Epithelial cell of esophagus (primary cell): ENCODE measurements at places on chromosomes 7 and 10.

GRCh38 chr10:42970451-42971250 lies 106.2 kb upstream of the RET start:
- DNase-seq = no peak

DNA sequence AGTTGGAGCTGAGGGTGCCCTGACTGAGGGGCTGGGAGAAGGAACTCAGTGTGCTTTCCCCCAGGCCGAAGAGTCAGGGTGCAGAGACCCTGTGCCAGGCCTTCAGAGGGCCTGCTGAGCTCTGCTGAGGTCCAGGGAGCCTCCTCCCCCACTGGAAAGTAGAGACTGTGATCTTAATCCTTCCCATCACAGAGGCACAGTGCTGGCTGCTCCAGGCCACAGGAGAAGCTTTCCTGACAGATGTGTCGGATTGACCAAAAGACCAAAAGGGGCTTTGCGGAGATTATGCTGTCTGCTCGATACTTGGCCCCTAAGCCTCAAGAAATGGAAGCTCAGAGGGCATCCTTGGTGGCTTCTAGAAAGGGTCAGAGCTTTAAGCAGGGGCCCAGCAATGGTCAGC lies 32.9 kb upstream of the BTRC start:
- DNase-seq = no peak

DNA sequence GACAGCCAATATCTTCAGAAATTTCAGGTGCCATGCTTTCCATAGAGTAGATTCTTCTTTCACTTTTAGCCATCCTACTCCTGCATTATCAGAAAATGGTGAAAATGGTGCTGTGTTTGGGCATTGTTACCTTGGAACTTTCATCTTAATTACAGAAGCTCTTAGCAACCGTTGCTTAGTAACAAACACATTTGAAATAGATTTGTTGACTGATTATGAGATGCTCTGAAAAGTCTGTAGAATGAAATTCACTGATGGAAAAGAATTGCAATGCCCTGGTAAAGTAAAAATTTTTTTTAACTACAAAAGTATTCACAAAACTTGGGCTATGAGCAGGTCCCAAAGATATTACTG lies 249.3 kb upstream of the NEBL start:
- DNase-seq = no peak

DNA sequence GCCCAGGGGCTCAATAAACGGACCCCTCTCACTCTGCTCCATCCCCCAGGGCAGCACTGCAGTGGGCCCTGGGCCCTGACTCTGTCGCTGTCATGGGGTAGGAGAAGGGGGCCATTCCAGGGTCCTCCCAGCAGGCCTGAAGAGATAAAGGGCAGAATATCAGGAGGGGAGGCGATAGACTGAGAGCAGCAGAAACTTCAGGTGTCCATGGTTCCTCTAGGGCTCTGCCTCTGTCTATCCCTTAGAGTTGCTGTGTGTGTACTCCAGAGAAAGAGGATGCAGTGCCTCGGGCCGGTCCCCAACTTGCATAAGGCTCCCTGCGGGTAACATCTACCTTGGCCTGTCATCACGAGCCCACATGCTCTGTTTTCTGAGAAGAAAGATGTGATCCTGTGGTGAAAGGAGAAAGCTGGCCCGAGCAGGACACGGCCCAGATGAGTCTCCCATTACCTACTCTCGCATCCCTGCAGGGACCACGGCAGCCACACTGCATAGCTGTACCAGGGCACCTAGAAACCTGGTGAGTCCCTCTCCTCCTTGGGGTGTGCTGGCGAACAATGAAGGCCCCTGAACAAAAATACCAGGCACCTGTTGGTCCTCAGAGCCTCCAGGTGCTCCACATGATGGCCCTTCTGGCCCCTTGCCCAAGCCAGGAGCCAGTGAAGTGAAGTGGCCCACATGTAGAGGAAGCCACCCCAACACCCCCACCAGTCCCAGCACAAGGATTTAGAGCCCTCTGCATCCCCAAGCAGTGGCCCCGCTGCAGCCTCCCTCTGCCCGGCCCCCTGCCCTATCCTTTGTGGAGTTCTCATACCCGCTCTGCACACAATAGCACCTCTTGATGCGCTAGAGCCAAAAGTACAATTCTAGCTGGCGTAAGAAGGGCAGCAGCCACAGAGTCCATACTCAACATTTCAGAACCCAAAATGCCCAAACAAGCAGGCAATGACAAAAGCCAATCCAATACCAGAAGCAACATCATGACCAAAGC lies 106.8 kb downstream of the ARHGAP22 start:
- DNase-seq = no peak

DNA sequence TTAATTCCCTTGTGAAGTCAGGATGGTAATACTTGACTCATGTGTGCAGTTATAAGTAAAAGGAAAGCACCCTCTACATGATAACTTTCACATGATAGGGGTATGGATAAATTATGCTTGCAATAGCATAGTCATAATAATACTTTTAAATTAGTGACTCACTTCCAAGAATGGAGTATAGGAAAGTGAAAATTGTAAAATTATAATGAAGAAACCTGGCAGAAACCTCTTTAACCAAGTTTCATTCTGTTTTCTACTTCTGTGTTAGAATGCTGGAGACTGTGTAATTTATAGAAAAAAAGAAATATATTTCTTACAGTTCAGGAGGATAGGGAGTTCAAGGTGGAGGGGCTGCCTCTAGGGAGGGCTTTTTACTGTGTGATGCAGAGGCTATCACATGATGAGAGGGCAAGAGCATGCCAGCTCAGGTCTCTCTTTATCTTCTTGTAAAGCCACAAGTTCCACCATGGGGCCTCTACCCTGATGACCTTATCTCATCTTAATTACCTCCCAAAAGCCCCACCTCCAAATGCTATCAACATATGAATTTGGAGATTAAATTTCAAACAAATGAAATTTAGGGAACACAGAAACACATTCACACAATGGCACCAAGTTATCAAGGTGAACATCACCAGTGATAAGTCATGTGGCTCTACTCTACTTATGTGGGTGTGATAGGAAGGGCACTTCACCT lies 43.2 kb downstream of the HDAC9 start:
- no peak for DNase-seq

- no peak for DNase-seq
Measured at GRCh38 chr7:45585628-45586027, 11.5 kb downstream of the ADCY1 start.

- peak; percentile 15 for DNase-seq
Measured at GRCh38 chr10:30940256-30940655, 91.4 kb downstream of the ZNF438 start.

DNA sequence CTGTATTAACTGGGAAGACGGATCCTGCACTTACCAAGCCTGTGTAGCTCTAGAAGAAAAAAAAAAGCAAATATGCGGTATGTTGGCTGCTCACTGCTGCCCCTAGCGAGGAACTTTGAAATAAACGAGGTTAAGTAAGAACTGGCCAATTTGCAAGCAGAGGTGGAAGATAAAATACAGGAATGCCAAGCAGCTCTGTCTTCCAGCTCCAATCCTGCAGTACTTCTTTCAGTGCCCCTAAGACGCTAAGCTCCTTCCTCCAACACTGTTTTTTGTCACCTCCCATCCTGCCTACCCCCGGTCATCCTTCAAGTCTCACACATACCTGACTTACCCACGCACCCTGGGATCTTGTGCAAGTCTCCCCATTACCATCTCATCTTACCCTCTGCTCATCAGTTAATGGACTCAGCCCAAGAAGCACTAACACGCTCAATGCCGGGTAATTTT lies 809 bp downstream of the C10orf143 start:
- peak; percentile 83 for DNase-seq

DNA sequence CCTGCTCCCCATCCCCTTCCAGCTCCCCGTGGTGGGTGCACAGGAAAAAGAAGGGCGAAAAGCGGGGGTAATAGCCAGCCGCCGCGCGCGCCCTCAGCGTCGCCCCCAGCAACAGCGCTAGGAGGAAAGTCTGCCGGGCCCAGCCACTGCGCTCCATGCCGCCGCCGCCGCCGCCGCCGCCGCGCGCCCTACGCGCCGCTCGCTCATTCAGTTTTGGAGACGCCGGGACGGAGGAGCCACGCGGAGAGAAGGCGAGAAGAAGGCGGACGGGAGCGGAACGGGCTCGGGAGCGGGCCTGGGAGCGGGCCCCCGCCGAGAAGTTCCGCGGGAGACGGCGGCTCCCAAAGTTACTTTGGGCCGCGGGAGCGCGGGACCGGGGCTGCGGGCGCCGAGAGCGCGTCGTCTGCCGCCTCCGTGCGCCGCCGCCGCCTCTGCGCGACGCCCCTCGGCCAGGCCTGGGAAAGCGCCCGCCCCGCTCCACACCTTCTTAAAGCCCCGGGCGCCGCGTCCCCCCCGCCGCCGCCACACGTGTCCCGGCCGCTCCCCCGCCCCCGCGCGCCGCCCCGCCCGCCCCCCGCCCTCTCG lies at the start of gene RELN:
RELN (minus strand) TSS at position 459 of the 585 bp plus-strand sequence; CDS start at position 157, 302 bp downstream.
- DNase-seq = peak; percentile 38

GRCh38 chr10:126423732-126424491 lies 35.6 kb upstream of the ADAM12 start:
- DNase-seq = no peak

DNA sequence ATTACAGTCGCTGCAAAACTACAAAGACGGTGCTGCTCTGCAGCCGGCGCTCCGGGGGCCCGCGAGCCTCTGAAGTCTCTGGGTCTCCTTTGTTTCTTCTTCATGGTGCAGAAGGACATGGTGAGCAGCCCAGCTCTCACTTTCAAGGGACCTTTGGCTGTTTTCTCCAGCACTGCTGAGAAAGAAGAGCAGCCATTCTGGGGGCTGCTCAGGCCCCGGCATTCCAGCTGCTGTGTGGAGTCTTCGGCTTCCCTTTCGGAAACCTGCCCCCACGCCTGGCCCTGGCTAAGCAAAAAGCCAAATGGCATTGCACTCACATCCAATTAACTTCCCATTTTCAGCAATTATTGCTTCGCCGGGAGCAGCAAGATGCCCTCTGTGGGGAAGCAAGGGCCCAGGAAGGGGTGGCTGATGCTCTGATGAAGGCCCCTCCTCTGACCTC lies 555.7 kb downstream of the PTPRN2 start:
- no peak for DNase-seq

DNA sequence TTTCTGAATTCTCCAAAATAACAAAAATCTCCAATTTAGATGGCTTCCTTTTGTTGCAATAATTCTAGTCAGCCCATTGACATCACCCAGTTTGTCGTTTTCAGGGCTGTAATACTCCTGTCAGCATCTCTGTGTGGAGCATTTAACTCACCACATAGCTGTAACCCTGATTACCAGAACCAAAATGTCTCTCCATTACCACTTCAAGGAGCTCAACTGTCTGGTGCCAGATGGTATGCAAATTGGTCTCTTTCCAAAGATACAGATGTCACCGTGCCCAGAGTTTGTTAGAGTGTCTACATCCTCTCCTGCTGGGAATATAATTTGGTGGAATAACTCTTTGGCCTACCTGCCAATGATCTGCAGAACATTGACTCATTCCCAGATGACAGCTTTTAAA lies 350.3 kb upstream of the POT1 start:
- no peak for DNase-seq

DNA sequence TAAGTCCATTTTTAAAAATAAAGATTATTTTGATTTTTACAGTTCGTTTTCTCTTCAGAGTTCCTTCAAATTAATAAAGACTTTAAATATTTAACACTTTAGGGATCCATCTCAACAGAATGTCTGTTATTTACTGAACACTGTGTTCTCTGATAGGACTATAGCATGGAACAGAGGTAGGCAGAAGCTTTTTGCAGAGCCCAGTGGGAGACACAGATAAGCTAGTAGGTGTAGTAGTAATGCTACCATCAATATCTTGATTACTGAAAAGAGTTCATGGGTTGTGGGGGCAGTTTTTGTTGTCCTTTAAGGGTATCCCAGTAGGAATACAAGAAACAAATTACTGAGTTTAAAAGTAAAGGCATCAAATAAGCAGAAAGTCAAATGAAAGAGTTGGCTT lies 140.5 kb downstream of the HBP1 start:
- DNase-seq = no peak

GRCh38 chr10:30828680-30829079 lies 199.1 kb upstream of the LYZL2 start:
- no peak for DNase-seq
